ENCODE measurements at places on chromosomes 3 and 15. TPM values are rescaled to one million over a fixed set of nuclear protein-coding genes. Genes with fewer than 3 reads are reported as not detected.

DNA sequence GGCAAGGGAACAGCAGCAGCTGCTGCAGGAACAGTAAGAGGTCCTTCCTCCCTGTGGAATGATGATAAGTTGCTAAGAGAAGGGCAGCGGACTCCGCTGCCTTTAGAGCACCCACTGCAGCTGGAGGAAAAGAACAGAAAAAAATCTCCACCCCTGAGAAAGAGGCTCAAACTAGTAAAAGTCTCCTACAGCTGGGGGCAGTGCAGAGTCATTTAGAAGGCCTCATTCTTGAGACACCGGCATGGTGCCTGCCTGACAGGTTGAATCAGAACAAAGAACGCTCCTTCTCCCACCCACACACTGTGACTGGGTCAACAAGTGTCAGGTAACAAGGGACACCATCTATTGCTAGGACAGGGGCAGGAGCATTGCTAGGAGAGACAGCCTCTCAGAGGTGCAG is 188.4 kb downstream of the ABHD5 start:
- DNase-seq, result no peak

The CKMT1A gene
- total RNA-seq, result not detected

DNA sequence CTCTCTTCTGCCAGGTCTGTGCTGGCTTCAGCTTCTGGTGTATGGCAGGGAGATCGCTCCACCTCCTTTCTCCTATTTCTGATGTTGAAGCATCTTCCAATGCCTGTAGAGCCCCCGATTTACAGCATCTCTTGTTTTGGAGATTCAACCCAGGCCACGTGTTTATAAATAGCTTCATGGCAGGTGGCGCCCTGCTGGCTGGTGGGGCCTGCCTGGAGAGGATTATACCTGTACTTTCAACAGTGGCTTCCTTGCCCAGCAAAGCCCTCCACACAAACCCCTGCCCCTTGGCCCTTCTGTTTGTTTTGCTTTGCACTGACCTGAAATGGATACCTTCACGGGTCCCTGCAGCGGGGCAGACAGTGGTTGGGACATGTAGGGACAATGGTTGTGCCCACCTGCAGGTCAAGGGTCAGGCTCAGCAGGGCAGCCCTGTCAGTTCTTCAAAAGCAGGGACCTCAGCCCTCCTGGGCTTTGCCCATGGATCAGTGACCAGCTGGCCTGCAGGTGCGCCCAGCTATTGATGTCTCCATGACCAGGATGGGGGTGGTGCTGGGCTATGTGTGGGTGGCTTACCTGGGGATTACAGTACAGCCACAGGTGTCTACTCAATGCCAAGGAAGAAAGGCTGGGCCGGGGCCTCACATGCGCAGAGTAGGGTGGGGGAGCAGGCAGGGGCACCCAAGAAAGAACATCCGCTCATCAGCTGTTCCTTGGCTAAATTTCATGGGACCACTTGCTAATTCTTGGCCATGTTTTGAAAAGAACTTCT is 112.7 kb upstream of the PRR23C start:
- no peak for DNase-seq

GRCh38 chr3:108494906-108495531 is 15.4 kb downstream of the MYH15 start:
- no peak for DNase-seq

The MESD gene
- 38.3 TPM for total RNA-seq

- no peak for DNase-seq
Measured at GRCh38 chr15:63357731-63358130, 23.9 kb downstream of the CA12 start.

DNA sequence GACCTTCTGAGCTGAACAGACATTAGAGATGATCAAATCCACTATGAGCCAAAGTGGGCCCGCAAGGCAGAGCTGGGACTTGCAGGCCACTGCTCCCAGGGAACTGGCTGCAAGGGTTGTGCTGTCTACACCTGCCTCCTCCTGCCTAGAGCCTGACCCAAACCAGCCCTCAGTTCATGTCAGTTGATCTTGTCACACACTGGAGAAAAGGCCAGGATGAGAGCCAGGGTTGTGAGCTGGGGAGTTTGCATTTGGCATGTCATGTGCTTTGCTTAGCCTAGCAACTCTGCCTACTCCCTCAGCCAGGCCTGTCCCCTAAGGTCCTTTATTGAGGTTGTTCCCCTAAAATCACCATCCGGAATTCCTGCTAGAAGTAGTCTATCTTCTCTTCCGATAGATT is 67.8 kb downstream of the RAB11A start:
- DNase-seq, result no peak

DNA sequence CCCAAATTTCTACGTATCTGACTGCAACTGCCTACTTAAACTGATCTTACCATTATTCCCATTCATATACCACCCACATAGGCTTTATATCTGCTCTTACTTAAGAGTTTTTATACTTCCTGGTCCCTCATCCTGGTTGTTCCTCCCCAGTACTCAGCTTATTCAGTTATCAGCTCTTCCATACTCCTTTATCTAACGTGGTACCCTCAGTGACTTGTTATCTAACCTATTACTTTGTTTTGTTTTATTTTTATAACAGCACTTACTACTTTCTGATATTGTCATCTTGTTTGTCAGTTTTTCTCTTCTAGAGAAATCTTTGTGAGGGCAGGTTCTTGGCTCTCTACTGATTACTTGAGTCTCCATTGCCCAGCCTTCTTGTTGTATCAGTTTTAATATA is 100.6 kb downstream of the ZNF609 start:
- DNase-seq, result no peak

The FURIN gene
- total RNA-seq, result 31.8 TPM

- DNase-seq, result no peak
Measured at GRCh38 chr3:51403675-51404074, 12.6 kb downstream of the RBM15B start.

The GOLGA8G gene
- not detected for total RNA-seq

The TTC21A gene
- 4.8 TPM for total RNA-seq

The ACTRT3 gene
- total RNA-seq, result 0.36 TPM

DNA sequence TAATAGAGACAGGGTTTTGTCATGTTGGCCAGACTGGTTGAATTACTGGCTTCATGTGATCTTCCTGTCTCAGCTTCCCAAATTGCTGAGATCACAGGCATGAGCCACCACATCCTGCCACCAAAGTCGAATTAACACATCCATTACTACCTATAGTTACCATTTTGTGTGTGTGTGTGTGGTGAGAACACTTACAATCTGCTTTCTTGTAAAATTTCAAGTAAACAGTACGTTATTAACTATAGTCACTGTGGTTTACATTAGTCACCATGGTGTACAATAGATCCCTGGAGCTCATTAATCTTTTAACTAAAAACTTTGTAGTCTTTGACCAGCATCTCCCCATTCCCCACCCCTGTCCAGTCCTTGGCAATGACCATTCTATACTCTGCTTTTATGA is 270.0 kb downstream of the NAALADL2 start:
- no peak for DNase-seq

The LDHAL6B gene
- total RNA-seq, result not detected

The ARPP21 gene
- total RNA-seq, result not detected

DNA sequence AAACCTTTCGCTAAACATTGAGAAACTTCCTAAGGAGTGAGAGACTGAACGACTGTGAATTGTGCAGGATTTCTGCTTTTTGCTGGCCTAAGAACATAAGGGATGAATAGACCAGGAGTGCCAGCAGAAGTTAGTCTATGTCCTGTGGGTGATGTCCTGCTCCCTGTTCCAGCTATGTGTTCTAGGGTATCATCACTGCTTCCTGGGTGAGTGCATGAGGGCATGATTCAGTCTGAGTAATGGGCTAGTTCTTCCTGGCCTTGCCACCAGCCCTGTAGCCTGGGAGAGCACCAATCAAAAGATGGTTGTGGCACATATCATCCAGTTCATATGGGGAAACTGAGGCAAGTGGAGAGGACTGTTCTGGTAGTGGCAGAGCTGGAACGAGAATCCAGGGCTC is 153.9 kb upstream of the TPM1 start:
- no peak for DNase-seq

DNA sequence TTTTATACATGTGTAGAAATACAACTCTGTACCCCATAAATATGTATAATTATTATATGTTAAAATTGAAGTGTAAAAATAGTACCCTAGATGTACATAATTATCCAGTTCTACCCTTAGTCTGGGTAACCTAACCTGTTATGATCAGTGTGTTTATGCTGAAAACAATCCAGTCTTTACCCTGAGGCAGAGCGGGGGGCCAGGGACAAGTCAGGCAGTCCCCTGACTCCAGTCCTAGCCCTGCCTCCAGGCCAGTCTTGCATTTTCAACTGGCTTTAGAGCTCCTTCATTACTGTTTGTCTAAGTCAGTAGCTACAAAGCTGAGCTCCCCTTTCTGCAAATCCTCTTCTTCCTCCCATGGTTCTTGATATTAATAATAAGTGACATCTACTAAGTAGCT is 3.1 kb downstream of the MESD start:
- DNase-seq, result no peak

The CRYGS gene
- 4.9 TPM for total RNA-seq

- no peak for DNase-seq
Measured at GRCh38 chr3:52763466-52763865, 7.3 kb downstream of the NEK4 start.

- no peak for DNase-seq
Measured at GRCh38 chr15:55195996-55196395, 745 bp downstream of the RSL24D1 start.

The CAMK1 gene
- total RNA-seq, result 37.8 TPM

- DNase-seq, result no peak
Measured at GRCh38 chr3:126445506-126445905, 30.2 kb downstream of the ZXDC start.

GRCh38 chr15:29037997-29038705 is 152.4 kb downstream of the APBA2 start:
- DNase-seq, result no peak

GRCh38 chr3:182220013-182220412 is 508.3 kb downstream of the SOX2 start:
- DNase-seq, result no peak

DNA sequence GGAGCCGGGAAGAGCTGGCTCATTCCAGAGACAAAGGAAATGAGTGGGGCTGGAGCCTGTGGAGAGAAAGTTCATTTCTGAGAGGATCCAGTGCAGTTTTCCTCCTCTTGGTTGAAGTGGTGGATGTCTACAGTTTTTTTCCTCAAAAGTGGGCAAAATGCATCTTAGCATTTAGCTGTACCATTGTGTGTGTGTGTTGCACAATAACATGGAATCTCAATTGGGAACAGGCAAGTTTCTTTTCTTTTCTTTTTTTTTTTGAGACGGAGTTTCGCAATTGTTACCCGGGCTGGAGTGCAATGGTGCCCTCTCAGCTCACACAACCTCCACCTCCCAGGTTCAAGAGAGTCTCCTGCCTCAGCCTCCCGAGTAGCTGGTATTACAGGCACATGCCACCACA is 101.5 kb upstream of the UBE2E1 start:
- no peak for DNase-seq

DNA sequence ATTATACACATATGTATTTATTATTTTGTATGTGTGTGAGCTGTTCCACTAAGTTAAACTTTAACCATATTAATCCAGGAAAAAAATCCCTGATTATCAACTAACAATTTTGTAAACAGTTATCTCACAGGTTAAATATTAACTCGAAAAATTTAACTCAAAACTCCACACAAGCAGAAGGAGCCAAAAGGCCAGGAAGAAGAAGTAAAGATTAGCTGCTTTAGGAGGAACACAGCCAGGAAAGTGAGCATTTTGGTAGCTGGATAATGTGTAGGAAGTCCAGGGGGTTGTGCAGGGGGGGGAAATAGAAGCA is 425.0 kb downstream of the TIGIT start:
- no peak for DNase-seq

The ECE2 gene
- total RNA-seq, result not detected

The RBP2 gene
- not detected for total RNA-seq

- no peak for DNase-seq
Measured at GRCh38 chr15:38782156-38782555, 217.5 kb upstream of the RASGRP1 start.

The CLDN18 gene
- not detected for total RNA-seq

GRCh38 chr3:116103868-116104530 is 341.3 kb downstream of the LSAMP start:
- no peak for DNase-seq

GRCh38 chr3:31695280-31696008 is 162.7 kb downstream of the STT3B start:
- no peak for DNase-seq

The NLGN1 gene
- total RNA-seq, result not detected

The SLCO3A1 gene
- 69.1 TPM for total RNA-seq

The ATP13A5 gene
- not detected for total RNA-seq

The POLQ gene
- 0.38 TPM for total RNA-seq

The VWA5B2 gene
- total RNA-seq, result not detected

The ICE2 gene
- total RNA-seq, result 68.0 TPM

GRCh38 chr3:188571531-188572095 is 417.7 kb downstream of the LPP start:
- DNase-seq, result no peak

- DNase-seq, result no peak
Measured at GRCh38 chr15:99682455-99682854, 50.8 kb downstream of the LYSMD4 start.

- no peak for DNase-seq
Measured at GRCh38 chr3:66229931-66230330, 9.1 kb downstream of the SLC25A26 start.

The CDCP1 gene
- 0.22 TPM for total RNA-seq

DNA sequence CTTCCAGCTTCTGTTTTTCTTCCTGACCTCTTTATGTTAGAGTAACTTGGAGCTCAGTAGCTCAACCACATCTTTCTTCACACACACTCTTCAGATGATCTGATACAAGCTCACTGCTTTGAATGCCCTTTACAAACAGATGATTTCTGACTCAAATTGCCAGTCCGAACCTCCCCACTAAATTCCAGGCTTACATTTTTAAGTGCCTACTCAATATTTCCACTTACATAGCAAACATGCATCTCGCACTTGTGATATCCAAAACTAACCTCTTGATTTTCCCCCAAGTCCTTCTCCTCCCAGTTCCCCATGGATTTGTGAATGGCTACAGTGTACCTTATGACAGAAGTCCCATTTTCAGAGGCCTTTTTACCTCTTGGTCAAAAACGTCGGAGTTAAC is 139.1 kb downstream of the GBE1 start:
- DNase-seq, result no peak

The LRRC34 gene
- total RNA-seq, result 0.30 TPM

The COLQ gene
- 3.7 TPM for total RNA-seq

- DNase-seq, result no peak
Measured at GRCh38 chr3:177468816-177469215, 271.5 kb upstream of the TBL1XR1 start.

DNA sequence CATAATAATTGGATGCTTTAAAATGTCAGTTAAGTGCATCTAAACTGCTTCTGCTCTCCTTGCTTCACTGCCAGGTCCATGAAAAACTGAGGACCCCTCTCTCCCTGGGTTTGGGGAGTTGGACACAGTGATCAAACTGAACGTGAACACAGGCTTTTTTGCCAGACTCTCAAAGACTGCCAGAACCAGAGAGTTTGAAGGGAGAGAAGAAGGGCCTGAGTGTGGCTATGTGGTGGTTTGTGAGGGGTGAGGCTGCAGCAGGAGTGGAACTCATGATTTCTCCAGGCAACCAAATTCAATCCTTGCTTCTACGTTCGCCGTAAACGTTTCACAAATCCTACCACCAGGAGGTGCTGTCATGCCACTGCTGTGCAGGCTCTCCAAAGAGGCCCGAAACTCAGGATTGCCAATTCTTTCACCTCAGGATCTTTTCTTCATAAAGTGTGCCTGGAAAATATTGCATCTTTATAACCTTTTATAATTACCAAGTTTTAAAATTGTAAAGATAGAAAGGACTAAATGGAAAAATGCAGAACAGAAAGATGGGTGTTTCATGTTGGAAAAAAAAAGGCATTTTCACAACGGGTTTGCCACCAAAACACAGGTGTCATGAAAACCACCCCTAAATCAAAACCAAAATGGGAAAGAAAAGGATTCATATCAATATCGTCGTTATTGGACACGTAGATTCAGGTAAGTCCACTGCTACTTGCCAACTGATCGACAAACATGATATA is 19.7 kb downstream of the TM4SF4 start:
- DNase-seq, result no peak
